Activated CD4-positive, CD25-positive, alpha-beta regulatory T cell treated with anti-CD3 and anti-CD28 coated beads, Interleukin-2, amount 50 U/mL, for 24 hours (primary cell): ENCODE measurements at places on chromosomes 2 and 18.

DNA sequence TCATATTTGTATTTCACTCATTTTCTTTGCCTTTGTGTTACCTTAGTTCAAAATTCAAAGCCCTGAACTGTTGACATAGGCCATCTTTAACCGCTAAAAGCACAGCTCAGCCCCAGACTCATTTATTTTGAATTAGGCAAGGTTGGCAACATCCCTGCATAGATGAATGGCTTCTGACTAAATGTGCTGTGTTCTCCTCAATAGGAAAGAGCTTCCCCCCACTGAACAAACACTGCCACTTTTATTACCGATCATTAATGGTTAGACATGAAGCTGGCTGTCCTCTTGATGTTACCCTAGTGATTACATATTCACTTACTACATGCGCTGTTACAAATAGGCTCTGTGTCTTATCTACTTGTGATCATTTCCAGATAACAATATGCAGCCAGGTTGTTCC lies 170.7 kb downstream of the ADCYAP1 start:
- ATAC-seq = no peak

DNA sequence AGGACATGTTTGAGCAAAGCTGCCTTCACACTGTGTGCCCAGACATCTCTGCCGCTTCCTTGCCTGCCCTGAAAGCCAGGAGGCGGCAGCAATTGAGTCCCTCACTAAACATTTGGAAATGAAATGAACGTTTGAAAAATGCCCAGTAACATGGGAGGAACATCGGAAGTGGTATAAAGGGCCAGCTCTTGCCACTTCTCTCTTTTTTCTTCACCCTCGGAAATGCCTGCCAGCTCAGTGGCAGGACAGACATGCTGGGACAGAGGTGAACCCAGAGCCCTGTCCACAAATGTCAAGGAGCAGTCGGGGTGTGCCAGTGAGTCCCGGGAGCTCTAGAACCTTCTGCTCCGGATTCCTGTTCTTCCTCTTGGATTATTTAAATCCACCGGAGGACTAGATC lies 46.1 kb downstream of the TPGS2 start:
- no peak for ATAC-seq

DNA sequence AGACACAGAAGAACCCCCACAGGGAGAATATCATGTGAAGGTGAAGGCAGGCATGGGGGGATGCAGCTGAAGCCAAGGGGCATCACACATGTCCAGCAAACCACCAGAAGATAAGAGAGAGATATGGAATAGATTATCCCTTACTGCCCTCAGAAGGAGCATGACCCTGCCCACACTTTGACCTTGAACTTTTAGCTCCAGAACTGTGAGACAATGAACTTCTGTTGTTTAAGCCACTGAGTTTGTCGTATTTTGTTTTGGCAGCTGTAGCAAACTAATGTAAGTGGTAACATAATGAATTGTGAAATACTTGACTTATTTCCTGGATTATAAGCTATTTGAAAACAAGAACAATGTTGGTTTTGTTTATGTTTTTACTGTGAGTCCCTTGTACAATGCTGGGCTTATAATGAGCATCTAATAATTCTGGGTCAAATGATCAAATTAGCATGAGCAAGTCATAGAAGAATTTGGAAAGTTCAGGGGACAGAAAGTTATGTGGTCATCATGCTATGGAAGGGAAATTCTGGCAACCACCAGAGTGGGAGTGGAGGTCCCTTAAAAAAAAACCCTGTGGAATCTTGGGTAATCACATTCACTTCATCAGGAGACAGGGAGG lies 541.0 kb upstream of the KLHL29 start:
- no peak for ATAC-seq

GRCh38 chr2:232466221-232466620 lies 10.3 kb downstream of the ALPI start:
- ATAC-seq = no peak

- peak; percentile 71 for ATAC-seq
Measured at GRCh38 chr2:190407662-190408537, at the start of gene MFSD6. MFSD6 (plus strand) TSS chr2:190408355; CDS start chr2:190436030, 27,675 bp downstream.

- ATAC-seq = no peak
Measured at GRCh38 chr2:172300851-172301250, 126.5 kb upstream of the ITGA6 start.

GRCh38 chr18:34562252-34562870 lies 147.7 kb upstream of the DTNA start:
- ATAC-seq = no peak

GRCh38 chr18:76592981-76593381 lies 97.9 kb upstream of the ZNF516 start:
- no peak for ATAC-seq

- ATAC-seq = no peak
Measured at GRCh38 chr2:211228559-211228958, 672.2 kb downstream of the CPS1 start.

- no peak for ATAC-seq
Measured at GRCh38 chr2:149561309-149561926, 26.2 kb downstream of the MMADHC start.

- no peak for ATAC-seq
Measured at GRCh38 chr18:6509417-6509816, 94.7 kb upstream of the L3MBTL4 start.

- no peak for ATAC-seq
Measured at GRCh38 chr2:25268139-25268538, 73.6 kb downstream of the DNMT3A start.

DNA sequence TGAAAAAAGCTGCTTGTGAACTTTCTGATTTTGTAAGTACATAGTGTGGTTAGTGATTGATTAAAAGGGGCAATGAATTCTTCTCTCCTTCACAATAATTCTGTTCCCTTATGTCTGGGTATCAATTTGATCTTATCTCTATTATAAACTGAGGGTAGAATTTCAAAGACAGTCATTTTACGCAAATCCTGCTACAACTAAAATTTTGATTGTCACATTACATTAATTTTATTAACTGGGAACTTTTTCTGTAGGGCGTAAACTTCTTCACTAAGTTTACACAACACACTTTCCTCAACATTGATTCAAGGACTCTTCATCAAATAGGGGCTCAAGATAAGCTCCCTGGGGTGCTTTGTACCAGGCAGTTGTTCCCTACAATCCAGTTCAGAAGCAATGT lies 5.0 kb upstream of the SLC8A1 start:
- ATAC-seq = no peak

DNA sequence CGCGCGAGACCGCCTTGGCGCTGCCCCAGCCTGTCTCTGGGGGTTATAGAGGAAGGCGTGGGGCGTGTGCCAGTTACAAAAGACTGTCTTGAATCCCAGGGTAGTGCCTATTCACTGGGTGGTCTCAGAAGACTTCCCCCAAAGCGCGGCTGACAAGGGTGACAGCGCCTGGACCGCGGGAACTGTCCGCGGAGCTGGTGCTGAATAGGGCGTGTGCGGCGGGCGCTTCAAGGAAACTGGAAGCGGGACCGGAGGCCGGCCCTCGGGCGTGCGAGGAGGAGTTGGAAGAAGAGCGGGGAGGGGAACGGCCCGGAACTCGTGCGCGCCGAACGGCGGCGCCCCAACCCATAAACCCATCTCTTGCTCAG lies 2.3 kb downstream of the EGR4 start:
- no peak for ATAC-seq

DNA sequence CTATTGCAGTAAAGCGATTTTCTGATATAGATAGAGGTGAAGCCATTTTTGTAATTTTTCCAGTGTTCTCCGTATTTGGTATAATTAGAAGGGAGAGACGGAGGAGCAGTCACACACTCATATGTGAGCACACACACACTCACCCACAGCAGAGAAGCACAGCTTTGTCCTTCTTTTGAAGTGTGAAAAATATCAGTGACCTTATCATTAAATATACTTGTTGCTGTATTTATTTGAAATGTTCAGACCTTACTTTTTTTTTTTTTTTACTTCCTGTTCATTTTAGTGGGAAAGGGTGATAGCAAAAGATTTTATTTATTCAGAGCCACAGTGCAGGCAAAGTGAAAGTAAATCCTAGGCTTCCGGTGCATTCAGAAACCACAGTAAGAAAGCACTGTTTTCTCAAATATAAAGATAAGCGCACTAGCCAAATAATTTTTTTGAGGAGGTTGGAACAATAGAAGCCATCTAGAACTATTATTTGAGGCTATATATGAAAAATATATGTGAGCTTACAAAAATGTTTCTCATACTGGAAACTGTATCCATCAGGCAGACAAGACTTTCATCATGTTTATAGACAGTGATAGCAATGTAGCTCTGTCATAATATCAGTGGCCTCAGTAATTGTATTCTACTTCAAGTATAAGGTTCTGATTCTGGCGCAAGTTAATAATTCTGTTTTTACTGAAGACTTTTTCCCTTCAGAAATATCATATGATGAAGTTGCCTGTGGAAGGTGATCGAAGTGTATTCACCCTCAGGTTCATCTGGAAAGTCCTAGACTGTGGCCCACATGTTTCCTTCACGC lies 37.2 kb downstream of the TSHZ1 start:
- ATAC-seq = peak; percentile 38

DNA sequence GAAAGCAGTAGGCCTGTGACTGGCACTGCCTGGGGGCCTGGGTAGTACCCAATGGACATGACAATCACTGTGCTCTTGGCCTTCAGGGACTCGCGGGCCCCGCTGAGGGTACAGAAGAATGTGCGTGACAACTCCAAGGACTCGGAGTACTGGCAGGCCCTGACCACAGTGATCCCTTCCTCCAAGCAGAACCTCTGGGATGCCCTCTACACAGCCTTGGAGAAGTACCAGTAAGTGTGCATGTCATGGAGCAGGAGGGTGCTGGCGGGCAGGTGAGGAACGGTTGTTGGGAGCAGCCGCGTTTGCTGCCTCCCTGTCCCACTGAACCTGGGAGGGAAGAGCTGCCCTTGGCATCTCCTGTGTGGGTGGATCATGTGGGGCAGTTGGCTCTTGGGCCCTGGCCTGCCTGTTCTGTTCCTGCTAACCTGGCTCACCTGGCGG lies 23.3 kb downstream of the OTOF start:
- no peak for ATAC-seq

DNA sequence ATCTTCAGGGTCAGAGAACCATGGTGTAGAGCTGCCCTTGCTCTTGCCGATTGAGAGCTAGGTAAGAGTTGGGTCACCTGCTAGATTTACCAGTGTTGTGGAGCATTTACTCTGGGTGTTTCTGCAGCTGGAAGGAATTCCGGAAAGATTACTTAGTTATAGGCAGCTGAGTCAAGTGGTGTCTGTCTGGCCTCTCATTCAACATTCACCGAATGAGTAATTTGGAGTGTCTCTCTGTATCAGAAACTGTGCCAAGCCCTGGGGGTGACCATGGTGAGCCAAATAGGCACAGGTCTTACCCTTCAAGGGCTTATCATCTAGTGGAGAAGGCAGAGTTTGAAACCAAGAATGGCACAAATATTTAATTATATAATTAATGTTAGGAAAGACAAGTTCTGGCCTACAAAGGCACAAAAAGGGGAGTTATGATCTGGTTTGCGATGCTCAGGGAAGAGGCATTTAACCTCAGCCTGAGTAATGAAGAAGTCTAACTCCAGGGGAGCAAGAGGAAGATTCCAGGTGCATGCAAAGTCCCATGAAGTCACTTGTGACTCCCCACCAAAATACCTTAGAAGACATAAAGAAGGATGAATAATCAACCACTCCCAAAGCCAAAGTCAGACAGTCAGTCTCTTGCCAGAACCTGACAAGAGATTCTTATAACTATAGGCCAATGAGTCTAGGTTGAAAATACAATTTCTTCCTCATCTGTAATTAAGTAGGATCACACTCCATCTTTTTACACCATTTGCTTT lies 12.5 kb downstream of the SETBP1 start:
- ATAC-seq = no peak

DNA sequence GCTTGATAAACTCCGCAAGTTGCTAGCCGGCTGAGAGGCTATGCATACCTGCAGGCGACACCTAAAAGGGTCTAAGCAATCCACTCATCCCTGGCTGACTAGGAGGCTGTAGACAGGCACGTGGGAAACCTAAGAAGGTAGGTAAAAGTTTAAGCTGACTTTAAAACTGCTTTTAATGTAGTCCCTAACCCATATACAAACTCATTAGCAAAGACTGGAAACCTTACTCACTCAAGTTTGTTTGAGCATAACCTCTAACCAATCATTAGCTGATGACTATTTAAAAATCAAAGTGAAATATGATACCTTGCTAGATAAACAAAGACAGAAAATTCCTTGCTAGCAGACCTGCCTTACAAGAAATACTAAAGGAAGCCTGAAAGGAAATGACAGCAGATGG lies 106.4 kb downstream of the EXOC6B start:
- no peak for ATAC-seq

GRCh38 chr18:50819027-50819727 lies 639 bp downstream of the MRO start:
- no peak for ATAC-seq

GRCh38 chr2:73920577-73921545 lies 5.8 kb upstream of the DGUOK start:
- peak; percentile 30 for ATAC-seq

- ATAC-seq = no peak
Measured at GRCh38 chr2:234203135-234203984, 152.9 kb downstream of the SPP2 start.

GRCh38 chr18:31672628-31673135 lies 11.7 kb downstream of the B4GALT6 start:
- ATAC-seq = no peak

DNA sequence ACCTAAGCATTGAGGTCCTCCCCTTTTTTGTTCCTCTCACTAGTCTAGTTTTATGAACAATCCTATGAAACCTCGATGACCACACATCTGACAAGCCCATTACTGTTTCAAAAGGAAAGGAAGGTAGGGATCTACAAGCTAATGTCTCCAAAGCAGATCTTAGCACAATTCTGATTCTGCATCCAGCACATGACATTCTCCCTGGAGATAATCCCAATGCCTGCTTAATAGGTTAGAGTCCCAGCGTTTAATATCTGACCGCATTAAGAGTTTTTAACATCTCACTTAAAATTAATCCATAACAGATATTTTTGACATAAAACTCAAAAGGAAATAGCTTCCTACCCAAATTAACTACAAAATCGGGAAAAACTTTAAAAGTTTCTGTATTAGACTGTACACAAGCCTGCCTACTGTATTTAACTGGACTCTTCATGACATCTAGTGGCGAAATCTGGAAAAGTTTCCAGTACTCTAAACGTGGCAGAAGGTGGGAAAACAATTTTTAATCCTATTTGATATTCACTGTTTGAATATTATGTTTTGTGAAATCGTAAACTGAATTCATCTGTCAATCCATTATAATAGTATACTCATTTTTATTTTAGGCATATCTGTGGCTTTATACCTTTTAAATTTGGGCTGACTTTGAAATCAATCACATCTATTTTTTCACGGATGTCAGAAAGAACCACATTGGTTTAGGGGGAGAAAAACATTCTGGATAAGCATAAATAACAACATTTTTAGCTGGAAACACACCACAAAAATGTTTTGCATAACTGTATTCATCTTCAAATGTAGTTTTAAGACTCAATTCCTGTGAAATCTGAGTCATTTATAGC lies 62.4 kb downstream of the TXNL1 start:
- ATAC-seq = no peak

DNA sequence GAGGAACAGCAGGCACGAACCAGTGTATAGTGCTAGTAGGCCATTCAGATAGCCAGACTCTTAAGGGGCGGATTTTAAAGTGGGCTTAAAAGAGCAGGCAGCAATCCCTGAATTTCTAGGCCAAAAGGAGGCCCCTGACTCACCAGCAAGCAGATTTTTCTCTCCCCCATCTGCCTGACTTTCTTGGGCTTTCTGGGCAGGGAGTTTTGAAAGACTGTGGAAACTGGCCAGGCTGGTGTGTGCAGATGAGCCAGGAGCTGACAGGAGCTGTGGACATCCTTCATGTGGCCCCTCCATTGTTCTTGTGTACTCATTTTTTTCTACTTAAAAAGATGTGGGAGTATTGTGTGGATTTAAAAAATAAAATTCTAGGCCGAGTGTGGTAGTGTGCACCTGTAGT lies 59.0 kb downstream of the GLI2 start:
- ATAC-seq = no peak
